ENCODE measurements at places on chromosomes 11 and 22.

- no peak for DNase-seq
Observed at GRCh38 chr11:113553915-113554314, 78.7 kb upstream of the DRD2 start.

DNA sequence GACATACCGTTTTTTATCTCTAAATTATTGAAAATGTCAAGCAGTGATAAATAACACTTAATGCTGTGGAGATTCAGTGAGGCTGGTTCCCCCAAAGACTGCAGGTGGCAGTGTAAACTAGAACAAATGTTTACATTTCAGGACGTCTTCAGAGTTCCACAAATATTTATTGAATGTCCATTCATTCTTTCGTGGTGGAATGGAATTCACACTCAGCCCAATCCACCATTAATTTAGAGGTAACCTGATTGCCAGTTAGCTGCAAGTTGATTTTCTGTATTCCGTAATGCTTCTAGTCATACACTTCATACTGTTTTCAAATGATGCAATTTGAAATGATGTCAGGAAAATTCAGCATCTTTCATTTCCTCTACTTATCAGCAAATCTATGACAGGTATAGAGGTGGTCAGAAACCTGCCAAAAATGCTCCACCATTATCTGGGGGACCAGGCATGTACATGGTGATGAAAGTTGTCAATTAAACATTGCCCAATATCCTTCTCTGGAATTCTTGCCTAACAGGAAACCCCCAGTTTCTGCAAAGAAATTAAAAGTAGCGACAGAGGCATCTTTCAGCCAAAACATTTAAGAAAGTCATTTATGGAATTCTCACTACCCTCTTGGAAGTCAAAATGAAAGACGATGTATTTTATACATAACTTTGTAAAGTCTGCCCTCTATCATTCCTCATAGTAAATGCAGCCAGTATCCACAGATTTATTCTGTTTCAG is 94.3 kb upstream of the BMAL1 start:
- peak; percentile 11 for DNase-seq

DNA sequence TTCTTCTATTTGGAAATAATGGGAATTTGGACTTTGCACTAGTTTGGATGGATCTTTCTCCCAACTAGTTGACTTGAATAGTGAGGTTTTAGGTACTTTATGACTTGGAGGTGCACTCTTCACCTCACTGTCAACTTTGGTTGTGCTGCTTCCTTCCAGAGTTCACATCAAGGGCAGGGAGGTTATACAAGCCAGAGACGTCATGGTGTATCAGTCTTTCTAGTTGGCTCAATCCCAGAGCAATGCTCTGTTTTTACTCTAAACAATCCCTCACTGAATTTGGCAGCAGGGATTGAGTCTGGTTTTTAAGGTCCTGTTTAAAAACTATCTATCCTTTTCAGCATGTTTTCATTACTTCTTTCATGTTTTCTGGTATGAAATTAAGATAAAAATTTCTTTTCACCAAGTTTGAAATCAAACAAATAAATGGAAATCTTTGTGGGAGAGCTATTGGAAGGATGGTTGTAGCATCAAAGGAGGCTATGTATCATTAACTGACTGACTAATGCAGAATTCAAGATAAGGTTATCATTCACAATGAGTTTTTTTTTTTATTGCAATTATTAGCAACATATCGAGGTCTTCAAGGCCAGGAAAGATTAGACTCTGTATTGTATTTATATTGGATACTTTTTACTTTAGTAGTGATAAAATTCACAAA is 28.0 kb upstream of the ZBED5 start:
- DNase-seq, result no peak

DNA sequence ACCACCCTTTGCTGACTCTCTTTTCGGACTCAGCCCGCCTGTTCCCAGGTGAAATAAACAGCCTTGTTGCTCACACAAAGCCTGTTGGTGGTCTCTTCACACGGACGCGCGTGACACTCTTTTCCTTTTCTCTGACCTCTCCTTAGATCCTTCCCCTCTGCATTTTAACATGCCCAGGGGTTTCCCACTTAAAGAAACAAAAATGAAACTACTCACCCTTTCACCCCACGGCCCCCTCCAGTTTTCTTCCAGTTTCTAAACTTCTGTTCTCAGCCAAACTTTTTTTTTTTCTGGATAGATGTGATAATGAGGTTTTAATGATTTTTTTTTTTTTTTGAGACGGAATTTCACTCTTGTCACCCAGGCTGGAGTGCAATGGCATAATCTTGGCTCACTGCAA is 32.8 kb upstream of the NUP50 start:
- DNase-seq, result no peak

GRCh38 chr11:6693342-6694228 is 10.4 kb upstream of the MRPL17 start:
- DNase-seq, result peak; percentile 78

DNA sequence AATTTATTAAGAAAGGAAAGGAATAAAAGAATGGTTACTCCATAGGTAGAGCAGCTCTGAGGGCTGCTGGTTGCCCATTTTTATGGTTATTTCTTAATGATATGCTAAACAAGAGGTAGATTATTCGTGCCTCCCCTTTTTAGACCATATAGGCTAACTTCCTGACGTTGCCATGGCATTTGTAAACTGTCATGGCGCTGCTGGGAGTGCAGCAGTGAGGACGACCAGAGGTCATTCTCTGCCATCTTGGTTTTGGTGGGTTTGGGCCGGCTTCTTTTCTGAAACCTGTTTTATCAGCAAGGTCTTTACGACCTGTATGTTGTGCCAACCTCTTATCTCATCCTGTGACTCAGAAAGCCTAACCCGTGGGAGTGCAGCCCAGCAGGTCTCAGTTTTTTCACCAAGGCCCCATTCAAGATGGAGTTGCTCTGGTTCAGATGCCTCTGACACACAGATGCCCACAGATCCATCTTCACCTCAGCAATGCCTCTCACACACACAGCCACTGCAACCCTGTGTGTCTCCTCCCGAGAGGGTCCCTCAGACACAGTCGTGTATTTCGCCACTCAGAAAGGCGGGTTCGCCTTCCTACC is 16.4 kb upstream of the JAM3 start:
- no peak for DNase-seq

DNA sequence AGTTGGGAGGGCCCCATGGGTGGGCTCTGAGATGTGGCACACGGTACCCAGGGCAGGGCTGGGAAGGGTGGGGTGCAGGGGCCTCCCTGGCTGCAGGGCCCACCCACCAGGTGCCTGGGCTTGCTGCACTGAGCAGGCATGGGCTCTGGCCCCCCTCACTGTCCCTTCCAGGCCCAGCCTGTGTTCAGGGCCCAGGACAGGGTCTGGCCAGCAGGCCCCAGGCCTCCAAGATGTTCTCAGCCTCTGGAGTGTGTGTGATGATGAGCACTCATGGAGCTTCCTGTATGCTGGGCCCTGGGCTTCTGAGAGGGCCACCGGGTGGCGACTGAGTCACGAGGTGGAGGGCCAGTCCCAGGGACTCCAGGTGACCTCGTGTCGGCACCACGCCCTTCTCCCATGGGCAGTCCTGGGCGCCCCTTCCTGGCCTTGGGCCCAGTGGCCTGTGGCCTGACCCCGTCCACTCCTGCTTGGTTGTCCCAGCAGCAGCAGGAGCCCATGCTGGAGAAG is 55.9 kb upstream of the CCDC188 start:
- DNase-seq, result no peak

GRCh38 chr11:34238966-34239365 is 118.8 kb downstream of the ABTB2 start:
- DNase-seq, result no peak

- DNase-seq, result no peak
Observed at GRCh38 chr11:48124880-48125279, 91.7 kb upstream of the OR4B1 start.
